ENCODE measurements at places on chromosomes 6 and 20.

DNA sequence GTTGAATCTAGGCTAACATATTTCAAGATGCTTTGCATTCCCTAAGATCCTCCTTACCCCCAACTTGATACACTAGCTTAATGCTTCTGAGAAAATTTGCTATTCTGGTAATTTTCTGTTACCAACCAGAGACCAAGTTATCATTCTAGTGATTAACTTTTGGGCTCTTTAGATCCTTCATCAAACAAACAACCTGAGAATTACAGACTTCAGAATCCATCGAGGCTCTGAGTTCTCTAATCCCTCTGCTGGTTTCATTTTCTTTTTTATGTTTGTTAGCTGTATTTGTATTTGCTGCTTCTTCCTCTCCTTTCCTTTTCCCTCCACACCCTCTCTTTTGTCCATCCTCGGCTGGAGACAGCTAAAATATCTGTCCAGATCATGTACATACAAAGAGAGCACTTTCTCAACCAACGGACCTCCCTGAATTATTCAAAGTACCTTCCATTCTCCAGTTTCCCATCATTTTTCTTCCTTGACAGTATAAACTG is 98.7 kb upstream of the RIPOR2 start:
- DNase-seq: no peak

DNA sequence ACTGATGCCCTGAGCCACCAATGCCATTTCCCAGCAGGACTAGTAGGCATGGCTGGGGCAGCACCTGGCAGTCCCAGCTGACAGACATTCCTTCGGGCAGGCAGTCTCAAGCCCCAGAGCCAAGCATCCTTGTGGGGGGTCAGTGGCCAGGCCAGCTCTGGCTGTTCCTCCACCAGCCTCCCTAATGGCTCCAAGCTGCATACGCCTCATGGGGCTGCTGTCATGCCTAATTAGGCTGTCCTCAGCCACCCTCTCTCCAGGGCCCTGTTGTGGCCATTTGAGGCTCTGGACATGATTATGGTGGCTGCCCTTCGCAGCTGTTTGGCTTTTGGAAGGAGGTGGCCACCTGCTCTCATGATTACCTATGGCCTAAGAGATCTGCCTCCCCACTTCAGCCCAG is 79.4 kb downstream of the DLGAP4 start:
- DNase-seq: no peak

DNA sequence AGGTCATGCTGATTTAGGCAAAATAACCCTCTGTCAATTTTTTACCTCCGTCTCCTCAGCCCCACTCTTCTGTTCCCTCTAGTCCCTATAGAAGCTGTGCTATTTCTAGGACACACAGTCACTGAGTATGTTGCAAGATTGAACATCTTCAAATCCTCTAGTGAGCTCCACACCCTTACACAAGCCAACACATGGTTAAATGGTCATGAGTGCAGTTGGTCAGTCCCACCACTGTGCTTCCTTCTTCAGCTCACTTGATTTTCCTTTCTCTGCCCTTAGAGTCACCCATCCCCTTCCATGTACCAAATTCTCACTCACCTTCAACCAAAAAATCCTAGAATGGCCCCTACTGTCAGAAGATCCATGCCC is 48.2 kb upstream of the F13A1 start:
- no peak for DNase-seq

GRCh38 chr20:58094698-58095097 is 133.8 kb downstream of the ANKRD60 start:
- no peak for DNase-seq

- no peak for DNase-seq
Measured at GRCh38 chr20:62590309-62591121, 51.8 kb upstream of the SLCO4A1 start.

GRCh38 chr6:118918329-118918725 is 16.6 kb downstream of the MCM9 start:
- DNase-seq: no peak

DNA sequence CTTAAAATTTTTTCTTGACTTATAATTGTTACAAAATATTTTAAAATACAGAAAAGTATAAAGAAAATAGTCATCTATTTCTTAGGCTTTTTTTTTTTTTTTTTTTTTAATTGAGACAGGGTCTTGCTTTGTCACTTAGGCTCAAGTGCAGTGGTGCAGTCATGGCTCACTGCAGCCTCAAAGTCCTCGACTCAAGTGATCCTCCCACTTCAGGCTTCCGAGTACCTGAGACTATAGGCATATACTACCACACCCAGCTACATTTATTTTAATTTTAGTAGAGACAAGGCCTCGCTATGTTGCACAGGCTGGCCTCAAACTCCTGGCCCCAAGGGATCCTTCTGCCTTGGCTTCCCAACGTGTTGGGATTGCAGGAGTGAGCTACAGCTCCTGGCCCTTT is 5.3 kb upstream of the ACAT2 start:
- no peak for DNase-seq

DNA sequence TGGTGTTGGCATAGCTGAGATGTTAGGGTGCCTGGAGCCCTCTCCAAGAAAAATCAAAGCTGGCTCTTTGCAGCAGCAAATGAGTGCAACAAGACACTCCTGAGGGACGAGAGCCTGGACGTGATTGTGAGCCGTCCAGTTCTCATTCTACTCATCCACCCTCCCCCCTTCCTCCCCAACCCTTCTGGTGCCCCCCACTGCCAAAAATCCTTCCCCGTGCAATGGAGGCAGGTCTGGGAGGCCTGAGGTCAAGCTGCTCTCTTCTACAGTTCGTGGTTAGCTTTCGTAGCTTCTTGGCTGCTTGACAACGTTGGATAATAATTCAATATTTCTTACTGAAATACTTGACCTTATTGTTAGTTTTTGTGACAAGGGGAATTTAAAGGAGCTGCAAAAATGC is 185.3 kb upstream of the SUPT3H start:
- DNase-seq: no peak

GRCh38 chr6:89122625-89123024 is 4.8 kb upstream of the SRSF12 start:
- DNase-seq: no peak

DNA sequence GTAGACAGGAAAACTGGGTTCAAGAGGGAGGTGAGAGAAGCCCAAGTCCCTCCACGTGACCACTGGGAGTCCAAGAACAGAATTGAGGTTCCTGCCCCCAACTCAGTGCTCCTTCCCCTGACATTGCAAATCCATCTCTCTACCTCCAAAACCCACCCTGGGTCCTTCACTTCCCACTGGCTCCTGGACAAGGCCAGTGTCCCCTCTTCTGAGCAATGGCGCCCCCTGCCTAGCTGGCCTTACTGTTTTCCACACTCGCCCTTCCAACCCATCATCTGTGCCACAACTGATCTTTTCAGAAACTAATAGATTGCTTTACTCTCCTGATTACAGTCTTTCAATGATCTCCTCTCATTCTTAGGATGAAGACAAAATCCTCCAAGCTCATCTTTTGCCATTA is 200.3 kb downstream of the ANKRD60 start:
- no peak for DNase-seq

DNA sequence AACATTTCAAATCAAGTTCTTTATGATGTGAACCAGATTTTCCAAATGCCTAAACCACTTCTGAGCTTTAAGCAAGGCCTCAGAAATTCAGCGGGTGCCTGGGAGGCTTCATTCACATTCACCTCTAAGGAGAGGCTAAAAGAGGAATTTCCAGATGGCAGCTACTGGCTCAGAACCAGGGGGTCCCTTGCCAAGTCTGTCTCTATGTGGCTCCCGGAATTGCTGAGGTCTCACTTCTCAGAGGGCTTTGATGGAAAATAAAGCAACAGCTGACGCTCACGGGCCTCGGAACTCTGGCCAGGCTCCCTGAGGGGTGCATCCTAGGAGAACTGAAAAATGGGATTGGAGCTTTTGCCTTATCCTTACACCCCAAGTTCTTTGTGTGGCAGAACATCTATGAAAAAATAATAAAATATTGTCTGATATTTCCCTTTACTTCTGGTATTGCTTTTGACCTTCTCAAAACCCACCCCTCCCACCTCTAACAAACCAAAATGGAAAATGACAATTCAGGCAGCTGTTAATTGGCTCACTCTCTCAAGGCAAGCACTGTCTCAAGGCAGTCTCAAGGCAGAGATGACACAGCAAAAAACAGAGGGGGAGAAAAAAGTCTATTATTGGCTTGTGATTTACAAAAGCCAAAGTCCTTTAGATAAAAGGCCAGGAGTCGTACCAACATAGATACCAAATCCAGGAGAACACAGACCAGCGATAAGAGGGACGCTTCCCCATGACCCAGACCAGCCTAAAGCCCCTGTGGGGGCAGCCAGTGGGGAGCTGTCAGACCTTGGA is 21.8 kb upstream of the LRRN4 start:
- DNase-seq: no peak

DNA sequence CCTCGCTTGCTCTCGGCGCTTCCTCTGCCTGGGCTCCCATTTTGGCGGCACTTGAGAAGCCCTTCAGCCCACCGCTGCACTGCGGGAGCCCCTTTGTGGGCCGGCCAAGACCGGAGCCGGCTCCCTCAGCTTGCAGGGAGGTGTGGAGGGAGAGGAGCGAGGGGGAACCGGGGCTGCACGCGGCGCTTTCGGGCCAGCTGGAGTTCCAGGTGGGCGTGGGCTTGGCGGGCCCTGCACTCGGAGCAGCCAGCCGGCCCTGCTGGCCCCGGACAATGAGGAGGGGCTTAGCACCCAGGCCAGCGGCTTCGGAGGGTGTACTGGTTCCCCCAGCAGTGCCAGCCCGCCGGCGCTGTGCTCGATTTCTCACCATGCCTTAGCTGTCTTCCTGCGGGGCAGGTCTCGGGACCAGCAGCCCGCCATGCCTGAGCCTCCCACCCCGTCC is 10.2 kb upstream of the SRPK1 start:
- DNase-seq: no peak

DNA sequence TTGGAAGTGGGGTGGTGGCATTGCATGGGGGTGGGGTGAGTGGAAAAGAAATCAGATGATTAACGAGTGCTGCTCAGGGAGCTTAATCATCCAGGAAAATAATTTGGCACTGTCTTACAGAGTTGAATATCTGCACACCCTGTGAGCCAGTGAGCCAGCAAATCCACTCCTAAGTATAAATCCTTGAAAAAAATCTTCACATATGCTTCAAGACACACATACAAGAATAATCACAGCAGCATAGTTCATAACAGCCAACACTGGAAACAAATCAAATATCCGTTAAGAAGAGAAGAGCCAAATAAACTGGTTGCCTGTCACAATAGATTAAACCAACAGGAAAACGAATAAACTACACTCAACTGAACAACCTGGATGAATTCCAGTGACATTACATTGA is 62.8 kb downstream of the SAMD3 start:
- no peak for DNase-seq

GRCh38 chr6:147699637-147700036 is 191.1 kb downstream of the SAMD5 start:
- no peak for DNase-seq

DNA sequence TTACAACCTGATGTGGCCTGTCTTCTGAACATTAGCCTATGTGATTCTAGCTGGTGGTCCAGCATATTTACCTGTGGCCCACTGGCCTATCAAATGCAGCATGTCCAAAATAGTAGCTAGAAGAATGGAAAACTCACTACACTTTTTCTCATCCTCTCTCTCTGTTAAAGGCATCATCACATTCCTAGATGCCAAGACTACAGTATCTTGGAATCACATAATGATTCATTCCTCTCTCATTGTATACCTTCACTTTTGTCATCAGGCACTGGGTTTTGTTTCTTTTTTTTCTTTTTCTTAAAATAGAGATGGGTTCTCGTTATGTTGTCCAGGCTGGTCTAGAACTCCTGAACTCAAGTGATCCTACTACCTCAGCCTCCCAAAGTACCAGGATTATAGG is 45.0 kb downstream of the FAM83B start:
- DNase-seq: no peak

DNA sequence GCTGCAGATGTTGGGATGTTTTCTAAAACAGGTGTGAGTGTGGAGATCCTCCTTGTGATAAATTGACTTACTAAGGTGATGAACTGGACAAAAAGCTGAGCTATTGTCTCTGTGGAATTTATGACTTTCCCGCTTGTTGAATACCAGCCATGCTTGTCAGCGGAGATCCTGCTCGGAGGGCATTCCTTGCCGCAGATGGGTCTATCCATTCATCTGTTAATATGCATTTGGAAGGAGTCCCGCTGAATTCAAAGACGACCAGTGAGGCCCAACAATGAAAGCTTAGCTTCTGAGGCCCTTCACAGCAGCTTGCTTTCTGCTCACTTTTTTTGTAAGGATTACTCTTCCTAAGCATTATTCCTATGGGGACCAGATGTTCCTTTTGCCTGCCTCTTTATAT is 124.9 kb downstream of the TIAM2 start:
- no peak for DNase-seq

- DNase-seq: no peak
Measured at GRCh38 chr6:140956571-140957369, 1176.0 kb upstream of the GJE1 start.

DNA sequence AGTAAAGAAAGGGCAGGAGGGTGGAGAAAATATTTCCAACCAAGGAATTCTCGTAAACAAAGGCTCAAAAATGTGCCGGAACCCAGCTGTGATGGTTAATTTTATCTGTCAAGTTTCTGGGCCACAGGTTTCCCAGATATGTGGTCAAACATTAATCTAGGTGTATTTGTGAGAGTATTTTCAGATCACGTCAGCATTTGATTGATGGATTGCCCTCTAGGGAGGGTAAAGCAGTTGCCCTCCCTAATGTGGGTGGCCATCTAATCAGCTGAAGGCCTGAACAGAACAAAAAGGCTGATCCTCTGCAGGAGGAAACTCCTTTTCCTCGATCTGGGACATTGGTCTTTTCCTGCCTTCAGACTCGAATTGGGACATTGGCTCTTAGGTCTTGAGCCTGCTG is 298.7 kb upstream of the TCF21 start:
- DNase-seq: no peak

- no peak for DNase-seq
Measured at GRCh38 chr20:23147964-23148730, 62.0 kb upstream of the CD93 start.

- no peak for DNase-seq
Measured at GRCh38 chr6:44808148-44808547, 420.6 kb downstream of the CDC5L start.

DNA sequence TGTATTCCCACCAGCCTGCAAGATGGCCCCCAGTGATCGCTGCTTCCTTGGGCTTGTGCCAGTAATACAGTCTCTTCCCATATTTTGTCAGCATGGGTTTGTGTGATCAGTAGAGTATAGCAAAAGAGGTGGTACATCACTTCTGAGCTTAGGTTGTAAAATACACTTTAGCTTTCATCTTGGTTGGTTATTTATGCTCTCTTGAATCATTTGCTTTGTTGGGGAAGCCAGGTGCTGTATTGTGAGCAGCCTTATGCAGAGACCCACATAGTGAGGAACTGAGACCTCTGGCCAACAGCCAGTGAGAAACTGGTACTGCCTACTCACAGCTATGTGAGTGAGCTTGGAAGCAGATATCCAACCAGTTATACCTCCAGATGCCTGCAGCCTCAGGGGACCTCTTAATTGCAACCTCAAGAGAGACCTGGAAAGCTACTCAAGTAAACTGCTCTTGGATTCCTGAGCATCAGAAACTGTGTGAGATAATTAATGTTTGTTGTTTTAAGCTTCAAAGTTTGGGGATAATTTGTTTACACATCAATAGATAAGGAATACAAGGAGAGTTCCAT is 229.3 kb downstream of the FARS2 start:
- no peak for DNase-seq
